ENCODE measurements at places on chromosomes 4 and X.

- no peak for DNase-seq
These were observed 3.1 kb upstream of the FAM241A start for GRCh38 chr4:112142182-112142581.

DNA sequence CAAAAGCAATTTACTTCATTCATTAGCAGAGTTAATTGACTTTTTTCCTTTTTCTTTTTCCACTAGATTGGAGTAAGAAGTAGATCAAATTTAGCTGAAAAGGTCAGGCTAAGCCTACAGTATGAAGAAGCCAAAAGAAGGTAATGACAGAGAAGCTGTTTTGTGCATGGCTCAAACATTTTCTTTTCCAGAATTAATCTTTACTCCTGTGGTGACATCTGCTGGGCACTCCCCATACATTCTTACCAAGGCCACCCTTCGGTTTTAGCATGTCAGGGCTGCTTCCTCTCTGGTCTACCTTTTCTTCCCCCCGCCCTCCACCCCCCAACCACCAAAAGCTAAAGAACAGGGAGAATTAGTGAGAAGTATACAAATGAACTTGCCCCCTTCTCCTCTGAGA is 70.2 kb downstream of the CLDN22 start:
- DNase-seq: no peak

DNA sequence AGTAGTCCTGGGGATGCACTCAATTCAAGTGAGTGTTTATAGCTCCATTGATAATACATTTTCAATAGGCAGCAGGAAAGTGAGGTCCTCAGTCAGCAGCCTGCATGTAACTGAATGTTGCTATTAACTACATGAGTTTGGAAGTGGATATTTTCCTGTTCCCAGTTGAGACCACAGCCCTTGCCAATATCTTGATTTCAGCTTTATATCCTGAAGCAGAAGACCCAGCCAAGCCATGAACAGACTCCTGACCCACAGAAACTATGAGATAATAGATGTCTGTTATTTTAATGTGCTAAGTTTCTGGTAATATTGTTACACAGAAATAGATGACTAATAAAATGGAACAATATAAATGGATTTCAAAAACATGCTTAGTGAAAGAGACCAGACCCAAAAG is 63.7 kb downstream of the VSIG4 start:
- DNase-seq: no peak

GRCh38 chrX:21764008-21764407 is 6.1 kb upstream of the SMPX start:
- no peak for DNase-seq

GRCh38 chr4:163595580-163595979 is 101.1 kb downstream of the TMA16 start:
- DNase-seq: no peak

- no peak for DNase-seq
These were observed 90.5 kb downstream of the MAPK10 start for GRCh38 chr4:86269354-86269753.

DNA sequence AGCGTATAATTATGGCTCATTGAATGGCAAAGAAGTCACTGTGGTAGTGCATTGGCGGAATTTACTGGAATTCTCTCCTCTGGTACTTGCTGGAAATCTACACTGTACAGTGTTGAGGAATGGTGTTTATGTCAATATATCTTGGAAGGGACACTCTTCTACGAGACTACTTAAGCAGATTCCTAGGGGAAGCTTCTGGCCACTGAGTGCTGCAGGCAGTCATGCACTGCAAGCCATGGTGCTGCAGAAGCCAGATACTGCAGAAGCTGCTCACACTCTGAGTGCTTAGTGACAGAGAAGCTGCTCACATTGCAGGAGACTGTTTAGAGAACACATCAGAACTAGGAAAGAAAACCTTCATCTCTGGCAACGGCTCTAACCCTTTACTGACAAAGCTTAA is 725.0 kb downstream of the CCSER1 start:
- no peak for DNase-seq

DNA sequence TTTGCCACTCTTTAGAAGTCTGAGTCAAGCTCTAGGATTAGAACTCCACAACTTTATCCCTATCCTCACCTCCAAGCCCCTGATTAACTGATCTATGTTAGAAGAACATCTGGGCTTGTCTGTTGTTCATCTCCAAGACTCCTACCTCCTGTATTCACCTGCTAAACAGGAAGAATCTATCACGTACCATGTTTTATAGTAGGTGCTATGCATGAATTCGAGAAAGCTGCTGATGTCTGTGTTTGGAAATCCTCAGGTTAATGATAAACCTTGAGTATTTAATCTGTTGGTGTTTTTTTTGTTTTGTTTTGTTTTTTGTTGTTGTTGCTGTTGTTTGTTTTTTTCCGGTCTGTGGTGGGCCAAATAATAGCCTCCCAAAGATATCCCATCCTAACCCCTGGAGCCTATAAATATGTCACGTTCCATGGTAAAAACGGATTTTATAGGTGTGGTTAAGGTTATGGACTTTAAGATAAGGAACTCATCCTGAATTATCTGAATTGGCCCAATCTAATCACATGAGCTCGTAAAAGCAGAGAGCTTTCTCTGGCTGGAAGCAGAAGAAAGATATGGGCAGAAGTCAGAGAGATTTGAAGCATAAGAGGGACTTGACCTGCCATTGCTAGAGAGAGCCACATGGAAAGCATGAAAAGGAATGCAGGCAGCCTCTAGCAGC is 101.2 kb upstream of the DUSP21 start:
- DNase-seq: no peak

GRCh38 chr4:186472948-186473347 is 82.4 kb downstream of the MTNR1A start:
- DNase-seq: no peak

DNA sequence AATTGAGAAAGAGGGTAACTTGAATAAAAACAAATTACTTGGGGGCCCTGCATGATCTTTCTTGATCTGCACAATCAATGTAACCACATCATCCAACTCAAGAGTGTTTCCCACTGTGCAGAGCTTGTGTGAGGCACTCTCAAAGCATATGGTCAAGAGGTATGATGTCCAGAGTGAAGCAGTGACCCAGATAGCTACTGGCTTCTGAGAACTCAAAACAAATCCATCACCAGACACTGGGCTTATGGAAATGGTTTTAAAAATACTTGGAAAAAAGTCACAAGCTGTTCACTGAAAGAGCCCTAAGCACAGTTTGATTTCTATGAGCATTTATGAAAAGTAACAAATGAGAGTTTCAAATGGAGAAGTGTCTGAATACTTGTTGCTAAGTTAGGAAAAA is 361.0 kb downstream of the GRXCR1 start:
- DNase-seq: no peak

DNA sequence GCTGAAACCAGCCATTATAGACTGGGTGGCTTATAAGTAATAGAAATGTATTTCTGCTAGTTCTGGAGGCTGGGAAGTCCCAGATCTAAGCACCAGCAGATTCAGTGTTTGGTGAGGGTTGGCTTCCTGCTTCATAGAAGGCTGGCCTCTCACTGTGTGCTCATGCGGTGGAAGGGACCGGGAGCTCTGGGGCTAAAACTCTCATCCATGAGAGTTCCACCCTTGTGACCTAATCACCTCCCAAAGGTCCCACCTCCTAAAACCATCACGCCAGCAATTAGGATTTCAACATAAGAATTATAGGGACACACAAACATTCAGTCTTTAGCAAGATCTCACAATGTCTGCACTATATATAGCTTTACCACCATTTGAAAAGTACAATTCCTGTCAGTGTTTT is 215.2 kb downstream of the CBR4 start:
- DNase-seq: no peak

DNA sequence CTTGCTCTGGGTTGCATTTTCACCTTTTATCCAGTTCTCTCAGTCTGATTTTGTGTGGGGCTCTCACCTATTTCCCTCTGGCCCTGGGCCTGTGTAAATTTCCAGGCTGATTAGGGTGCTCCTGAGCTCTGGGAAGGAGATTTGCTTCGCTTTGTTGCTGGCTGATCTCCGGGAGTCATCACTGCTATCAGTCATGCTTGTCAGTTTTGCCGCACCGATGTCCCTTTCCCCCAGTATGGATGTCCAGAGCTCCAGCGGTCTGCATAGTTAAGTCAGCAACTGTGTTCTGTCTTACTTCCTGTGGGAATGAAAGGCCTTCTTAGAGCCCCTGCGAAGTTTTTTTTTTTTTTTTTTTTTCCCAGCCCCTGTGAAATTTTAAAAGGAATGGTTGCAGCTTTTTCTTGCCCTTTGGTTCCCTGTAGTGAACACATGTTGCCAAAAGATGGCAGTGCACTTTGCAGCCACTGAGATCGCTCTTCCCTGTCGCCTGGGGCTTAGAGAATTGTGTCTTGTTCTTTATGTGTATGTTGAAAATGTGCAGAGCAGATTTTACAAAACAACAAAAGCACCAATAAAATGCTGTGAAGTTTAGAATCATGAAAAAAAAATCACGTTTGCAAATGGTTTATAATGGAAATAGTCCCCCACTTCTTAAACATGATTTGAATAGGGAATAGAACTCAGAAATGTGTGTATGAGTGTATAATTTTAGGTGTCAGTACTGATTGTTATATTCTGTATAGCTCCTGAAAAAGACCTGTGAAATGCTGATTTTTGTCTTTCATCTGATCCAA is 109.1 kb upstream of the SLC4A4 start:
- no peak for DNase-seq

- DNase-seq: no peak
These were observed 81.2 kb downstream of the CXXC4 start for GRCh38 chr4:104413487-104413886.

DNA sequence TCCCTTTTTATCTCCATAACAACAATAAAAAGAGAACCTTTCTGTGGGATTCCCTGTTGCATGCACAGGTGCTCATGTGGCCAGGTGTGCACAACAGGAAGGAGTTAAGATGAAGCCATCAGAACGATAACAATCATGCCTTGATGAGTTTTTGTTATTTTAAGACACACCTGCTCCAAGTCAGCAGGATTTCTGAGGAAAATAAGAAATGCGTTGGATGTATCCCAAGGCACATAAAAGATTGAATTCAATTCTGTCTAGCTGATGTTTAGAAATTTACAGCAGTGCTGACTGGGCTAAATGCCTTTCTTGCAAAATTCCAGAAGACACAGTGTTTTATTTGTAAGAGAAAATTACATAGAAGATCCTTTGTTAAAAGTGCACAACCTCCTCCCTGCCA is 1678.2 kb downstream of the ARAP2 start:
- no peak for DNase-seq

- no peak for DNase-seq
These were observed 415.8 kb downstream of the STIM2 start for GRCh38 chr4:27276307-27277073.

DNA sequence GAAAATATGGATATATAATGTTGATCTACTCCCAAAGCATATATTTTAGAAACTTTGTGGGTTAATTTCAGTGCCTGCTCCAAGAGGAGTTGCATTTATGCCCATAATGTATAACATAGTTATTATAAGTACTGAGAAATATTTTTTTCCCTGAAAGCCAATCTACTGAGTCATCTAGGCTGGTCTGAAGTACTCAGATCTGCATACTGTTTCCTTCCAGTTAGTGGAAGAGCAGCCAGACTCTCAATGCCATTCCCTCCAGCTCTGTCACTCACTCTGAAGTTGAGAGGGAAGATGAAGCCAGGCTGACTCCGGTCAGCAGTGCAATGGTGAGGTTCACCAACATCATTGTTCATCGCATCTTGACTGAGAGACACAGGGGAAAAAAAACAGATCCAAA is 505.1 kb downstream of the PPARGC1A start:
- no peak for DNase-seq

- DNase-seq: no peak
These were observed 89.9 kb downstream of the EFHC2 start for GRCh38 chrX:44253575-44253942.

DNA sequence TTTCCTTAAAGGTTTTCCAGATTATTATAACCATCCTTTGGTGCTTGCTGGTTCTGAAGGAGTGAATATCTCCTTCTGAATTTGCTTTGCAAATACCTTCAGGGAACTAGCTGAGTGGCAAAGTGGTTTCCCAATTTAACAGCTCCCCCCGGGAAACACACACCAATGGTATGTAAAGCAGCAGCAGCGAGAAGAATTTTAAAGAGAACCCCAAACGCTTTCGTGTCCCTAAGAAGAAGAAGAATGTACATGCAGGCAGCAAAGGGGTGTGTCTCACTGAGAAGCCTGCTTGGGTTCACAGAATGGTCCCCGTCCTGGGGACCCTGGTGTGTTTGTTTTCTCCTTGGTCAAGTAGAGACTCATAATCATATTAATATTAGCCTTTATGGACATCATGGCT is 4.2 kb upstream of the AKAP17A start:
- DNase-seq: no peak

DNA sequence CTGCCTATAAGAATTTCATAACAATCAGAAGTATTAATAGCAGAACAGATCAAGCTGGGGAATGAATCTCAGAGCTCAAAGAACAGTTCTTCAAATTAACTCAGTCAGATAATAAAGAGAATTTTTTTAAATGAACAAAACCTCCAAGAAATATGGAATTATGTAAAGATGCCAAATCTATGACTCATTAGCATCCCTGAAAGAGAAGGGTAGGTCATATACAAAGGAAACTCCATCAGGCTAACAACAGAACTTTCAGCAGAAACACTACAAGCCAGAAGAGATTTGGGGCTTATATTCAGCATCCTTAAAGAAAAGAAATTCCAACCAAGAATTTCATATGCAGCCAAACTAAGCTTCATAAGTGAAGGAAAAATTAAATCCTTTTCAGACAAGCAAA is 28.6 kb downstream of the CBR4 start:
- DNase-seq: no peak

GRCh38 chrX:21675931-21676330 is 17.8 kb upstream of the KLHL34 start:
- DNase-seq: no peak

DNA sequence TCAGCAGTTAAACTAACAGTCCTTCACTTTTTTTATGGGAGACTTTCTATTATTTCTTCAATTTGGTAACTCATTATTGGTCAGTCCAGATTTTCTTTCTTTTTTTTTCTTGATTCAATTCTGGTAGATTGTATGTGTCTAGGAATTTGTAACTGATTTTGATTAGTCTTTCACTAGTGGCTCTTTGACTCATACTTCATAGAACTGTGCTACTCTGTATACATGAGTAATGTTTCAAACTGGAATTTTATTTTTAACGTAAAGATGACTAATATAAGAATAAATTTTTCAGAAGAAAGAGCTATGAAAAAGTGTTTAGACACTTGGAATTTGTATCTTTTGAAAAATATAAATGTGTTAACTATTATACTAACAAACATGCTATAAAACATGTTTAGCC is 813.0 kb downstream of the TRAM1L1 start:
- DNase-seq: no peak

DNA sequence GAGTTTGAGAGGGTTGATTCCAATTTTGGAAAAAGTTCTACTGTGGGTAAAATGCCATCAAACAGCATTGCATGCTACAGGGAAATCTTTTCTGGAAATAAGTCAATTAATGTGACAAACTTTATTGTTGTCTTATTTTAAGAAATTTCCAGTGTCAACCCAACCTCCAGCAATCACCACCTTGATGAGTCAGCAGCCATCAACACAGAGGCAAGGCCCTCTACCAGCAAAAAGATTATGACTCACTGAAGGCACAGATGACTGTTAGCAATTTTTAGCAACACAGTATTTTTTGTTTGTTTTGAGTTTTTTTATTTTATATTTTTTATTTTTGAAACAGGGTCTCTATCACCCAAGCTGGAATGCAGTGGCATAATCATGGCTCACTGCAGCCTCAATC is 165.4 kb upstream of the C1QTNF7 start:
- DNase-seq: no peak
